RPMI7951 (cell line): ENCODE measurements at places on chromosomes 3 and 15.
A peak's percentile ranks its signal among the peaks of the same experiment; 100 is the strongest.

GRCh38 chr3:89072642-89073041 is 34.8 kb upstream of the EPHA3 start:
- no peak for DNase-seq

DNA sequence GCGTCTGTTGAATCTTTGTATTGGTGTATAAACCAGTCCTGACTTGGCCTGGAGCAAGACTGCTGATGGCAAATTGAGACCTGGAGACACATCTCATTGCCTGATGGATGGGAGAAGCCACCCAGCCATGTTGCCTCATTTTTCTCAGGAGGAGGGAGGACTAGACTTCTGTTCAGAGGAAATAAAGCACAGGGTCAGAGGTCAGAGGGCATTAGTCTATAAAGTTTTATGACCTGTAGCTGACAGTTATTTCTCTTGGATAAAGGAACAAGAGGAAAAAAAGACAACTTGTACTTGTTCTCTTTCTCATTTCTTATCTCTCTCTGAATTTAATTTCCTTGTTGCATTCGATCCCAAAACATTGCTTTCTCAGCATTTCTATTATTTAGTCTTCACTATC is 775.9 kb downstream of the SQOR start:
- DNase-seq = no peak

- DNase-seq = no peak
Measured at GRCh38 chr3:152960684-152961083, 125.8 kb downstream of the P2RY1 start.

DNA sequence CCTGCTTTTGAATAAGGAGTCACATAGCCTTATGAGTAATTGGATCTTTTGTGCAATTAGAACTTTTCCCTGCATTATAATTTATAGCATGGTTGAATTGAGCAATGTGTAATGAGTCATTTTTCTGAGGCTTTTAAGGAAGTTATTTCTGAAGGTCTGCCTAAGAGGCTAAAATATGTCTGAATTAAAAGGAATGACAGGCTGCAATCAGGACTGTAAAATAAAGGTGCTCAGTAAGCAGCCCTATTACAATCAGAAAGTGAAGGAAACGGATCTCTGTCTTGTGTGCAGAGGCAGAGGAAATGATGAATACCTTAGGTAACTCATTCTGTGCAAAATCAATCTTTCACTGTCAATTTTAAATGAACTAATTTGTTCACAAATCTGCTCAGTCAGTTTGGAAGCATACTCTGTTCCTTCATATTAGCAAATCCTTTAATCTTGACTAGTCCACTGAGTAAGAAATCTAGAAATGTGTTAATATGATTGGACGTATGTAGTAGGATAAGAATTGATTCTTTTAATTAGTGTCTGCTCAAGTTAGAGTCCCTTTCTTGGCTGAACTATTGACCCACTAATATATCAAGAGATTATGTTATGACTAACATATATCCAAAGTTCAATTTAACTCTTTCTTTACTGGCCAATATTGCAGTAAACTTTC is 290.1 kb downstream of the ZIC1 start:
- peak; percentile 24 for DNase-seq

DNA sequence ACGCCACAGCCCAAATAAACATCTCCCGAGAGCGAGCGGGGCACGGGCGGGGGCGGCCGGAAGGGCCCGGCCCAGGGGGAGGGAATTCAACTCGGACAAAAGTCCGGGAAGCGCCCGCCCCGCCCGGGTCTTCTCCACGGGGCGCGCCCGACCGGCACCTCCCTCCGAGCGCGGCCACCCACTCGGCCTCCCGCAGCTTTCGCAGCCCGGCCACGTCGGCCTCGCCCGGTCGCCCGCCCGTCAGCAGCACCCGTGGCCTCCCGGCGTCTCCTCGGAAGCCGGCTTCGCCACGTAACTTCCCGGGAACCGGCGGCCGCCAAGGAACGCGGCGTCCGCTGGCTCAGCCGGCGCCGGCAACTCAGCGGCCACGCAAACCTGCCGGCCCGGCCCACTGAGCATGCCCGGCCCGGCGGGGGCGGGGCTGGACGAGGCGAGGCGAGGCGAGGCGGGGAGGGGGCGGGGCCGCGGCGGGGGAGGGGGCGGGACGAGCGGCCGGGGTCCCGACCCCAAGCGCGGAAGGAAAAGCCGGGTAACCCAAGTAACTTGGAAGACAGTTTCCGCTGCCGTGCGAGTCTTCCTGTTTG is at the start of gene TJP1:
Gene TJP1 (minus strand): TSS at position 369 of the 584 bp plus-strand sequence. CDS start 440 bp downstream, outside the sequence.
- DNase-seq = peak; percentile 75

GRCh38 chr15:49313650-49314049 is 109.4 kb upstream of the FGF7 start:
- peak; percentile 75 for DNase-seq

DNA sequence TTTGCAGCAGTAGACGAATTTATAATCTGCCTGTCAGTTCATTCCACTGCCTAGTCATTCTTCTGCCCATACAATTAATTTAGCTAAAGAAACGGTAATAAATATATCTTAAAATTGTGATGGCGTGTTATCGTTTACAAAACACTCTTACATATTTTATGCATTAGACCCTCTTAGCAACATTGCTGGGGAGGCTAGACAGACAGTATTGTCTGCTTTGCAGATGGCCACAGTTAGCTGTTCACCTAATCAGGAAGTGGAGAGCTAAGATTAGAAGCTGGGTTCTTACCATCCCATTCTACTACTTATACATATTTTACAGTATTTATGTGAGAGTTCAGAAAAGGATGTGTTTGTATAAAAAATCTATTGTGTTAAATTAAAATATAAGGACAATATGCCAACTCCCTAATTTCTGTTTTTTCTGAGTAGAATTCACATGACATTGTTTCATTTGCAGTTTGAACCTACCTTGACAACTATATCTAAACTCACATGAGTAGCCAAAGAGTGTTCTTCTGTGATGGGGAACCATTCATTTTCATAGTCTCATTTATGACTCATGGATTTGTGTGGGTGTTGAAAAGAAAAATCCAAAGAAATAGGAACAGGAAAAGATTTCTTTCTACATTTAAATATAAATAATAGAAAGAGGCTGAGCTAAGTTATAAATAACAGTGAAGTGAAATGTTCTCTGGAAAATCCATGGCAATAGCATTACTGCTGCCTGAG is 41.7 kb upstream of the C3orf80 start:
- no peak for DNase-seq

DNA sequence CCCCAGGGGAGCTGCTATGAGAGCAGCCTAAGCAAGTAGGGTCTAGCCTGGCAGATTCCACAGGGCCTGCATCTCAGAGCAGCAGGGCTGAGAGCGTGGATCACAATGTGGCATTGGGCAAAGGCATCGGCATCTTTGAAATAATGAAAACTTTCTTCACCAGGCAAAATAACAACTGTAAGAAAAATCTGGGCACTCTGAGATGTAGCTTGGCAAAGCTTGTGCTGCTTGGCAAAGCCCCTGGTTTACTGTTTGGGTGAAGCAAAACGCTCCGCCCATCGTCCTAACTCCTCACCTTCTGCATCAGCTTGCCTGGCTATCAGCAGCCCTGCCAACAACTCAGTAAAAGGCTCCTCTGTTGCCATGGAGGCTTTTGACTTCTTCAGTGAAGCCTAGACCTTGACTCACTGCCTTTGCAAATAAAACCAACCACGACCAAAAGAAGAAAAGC is 212.8 kb upstream of the EIF1B start:
- no peak for DNase-seq

DNA sequence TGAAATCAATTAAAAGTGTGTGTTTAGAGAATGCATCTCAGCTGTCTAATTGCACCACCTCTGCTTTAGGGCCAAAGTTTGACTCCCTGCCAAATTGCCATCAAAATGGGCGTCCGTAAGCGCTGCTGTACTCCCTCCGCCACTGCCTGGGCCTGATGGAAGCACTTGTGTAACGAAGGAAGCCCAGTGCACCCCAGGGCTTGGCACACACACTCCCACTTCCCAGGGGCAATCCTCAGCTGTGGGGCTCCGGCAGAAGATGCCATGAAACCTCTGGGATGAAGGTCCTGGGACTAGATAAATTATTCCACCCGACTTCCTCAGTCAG is 137.8 kb downstream of the RORA start:
- no peak for DNase-seq

DNA sequence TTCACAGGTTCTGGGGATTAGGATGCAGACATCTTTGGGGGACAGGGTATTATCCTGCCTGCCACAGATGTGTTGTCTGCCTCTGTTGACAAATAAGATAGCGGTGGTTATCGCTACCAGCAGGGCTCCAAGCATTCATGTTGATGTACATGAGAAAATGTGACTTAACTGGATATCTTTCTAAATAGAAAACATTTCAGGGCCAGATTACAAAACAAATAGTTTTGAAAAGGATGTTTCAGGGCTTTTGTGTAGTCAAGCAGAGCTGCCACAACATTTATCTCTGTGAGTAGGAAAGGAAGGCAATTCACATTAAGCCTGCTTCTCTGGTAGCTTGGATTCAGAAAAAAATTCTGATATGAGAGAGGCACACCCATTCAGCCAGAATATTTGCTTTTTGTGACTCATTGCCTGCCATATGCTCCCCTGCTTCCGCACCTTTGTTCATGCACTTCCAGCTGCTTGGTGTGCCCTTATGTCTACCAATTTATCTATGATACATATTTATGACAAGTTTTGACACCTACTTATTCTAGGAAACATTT is 22.8 kb downstream of the PLS1 start:
- DNase-seq = no peak
